ENCODE measurements at places on chromosomes 11 and 22.

GRCh38 chr11:18527512-18527911 is 770 bp upstream of the TSG101 start:
- DNase-seq = peak; percentile 38

DNA sequence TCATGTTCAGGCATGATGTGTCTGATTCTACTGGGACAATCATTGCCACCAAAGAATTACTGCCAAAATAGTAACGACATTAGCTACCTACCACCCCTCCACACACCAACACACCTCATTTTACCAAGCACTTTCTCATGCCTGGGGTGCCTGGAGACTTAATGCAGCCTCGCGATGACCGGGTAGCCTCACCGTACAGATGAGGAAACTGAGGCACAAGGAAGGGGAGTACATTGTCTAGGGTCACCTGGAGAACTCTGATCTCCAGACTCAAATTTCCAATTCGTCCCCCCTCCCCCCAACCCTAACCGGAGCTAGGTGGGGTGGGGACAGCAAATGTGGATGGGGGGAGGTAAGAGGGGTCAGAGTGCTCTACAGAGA is 2.7 kb upstream of the RTN4RL2 start:
- no peak for DNase-seq

DNA sequence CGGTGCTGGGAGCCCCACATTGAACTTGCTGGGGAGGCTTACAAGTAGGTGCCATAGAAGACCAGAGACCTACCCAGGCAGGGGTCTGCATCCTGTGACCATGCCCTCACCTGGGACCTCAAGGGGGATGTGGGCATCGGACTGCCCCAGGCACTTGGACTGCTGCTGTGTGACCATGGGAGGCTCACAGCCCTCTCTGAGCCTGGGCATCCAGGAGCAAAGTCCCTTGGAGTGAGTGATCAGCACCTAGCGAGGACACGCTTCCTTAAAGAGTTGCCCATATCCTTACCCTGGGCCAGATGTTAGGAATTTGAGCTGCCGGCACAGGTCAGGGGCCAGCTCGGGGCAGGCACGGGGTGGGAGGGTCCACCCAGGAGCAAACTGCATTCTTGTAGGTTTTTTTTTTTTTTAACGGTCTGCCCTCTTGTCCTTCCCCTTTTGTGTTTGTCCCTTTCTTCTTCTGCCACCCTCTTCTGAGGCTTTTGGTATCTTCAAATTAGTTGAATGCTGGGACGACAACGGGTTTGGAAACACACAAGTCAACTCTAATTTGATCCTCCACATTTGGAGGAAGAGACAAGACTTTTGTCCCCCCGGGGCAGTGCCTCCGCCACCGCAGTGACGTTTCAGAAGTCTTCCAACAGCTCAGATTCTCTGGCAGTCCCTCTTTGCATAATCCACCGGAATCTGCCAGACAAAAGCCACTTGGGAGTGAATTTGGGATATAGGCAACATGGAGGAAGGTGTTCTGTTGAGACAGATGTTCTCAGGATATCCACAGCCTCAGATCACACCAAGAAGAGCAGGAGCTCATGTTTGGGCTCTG is 46.1 kb upstream of the LINC01488 start:
- no peak for DNase-seq

DNA sequence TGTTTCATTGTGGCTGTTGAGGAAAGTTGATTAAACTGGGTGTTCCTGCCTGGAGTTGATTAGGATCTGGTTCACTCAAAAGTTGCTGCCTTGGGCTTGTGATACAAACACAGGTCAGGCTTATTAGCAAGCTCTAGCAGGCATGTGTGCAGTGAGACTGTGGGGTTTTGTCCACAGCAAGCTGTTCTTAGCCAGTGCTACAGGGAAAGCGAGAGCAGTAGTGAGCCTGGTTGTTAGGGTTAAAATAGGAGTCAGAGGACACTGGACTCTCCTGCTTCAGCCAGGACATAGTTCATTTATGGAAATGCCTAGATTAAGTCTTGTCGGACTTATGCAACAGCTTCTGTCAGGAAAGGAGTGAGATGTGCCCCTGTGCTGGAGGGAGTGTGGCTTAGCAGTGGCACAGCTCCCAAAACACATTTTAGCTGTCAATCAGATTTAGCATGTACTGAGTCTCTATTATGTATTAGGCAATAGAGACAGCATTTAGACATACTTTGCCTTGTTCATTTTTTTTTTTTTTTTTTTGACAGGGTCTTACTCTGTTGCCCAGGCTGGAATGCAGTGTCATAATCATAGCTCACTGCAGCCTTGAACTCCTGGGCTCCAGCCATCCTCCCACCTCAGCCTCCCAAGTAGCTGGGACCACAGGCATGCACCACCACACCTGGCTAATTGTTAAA is 8.7 kb downstream of the SNRPD3 start:
- no peak for DNase-seq

- no peak for DNase-seq
These were observed 9.0 kb downstream of the MTNR1B start for GRCh38 chr11:92978271-92979111.

DNA sequence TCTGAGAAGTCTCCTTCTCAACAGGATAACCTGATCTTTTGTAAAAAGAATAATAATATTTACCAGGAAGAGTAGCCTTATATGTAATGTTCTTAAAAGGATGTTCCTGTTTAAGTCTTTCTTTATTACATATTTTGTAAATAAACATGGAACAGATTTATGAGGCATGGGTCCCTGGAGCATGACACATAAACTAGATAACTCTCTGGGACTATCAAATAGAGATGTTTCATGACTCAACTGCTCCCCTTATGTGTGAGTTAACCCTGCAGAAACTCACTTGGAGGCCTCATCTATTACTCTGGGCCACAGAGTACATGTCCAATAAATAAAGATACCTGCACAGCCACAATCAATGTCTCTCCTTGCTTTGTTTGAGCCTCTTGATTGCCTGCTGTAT is 64.6 kb downstream of the GDPD4 start:
- DNase-seq = no peak

DNA sequence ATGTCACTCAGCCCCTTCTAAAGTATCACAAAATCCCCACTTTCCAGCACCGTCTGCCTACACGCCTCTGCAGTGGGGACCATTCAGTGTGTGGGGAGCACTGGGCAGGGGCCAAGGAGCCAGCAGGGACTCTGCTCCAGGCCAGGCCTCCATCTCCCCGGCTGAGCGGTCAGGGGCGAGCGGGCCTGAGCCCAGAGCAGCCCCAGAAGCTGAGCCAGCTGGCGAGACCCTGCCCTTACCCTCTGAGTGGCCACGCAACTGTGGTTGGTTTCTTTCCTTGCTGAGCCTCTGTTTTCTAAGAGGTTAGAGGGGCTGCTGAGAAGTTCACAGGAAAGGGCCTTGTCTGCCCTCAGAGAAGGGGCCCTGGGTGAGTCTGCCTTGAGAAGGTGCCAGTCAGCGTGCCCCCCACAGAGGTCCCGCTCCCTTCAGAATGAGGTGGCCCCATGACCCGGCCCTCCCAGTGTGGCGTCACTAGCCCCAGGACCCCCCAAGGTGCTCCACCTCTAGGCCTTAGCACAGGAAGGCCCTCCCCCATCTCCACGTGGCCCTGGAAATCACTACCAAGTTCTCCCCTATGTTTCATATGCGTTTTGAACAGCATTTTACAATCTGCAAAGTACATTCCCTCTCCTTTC is 46.9 kb downstream of the WNT11 start:
- DNase-seq = no peak

- no peak for DNase-seq
These were observed 883.3 kb downstream of the NTM start for GRCh38 chr11:132253469-132254264.

DNA sequence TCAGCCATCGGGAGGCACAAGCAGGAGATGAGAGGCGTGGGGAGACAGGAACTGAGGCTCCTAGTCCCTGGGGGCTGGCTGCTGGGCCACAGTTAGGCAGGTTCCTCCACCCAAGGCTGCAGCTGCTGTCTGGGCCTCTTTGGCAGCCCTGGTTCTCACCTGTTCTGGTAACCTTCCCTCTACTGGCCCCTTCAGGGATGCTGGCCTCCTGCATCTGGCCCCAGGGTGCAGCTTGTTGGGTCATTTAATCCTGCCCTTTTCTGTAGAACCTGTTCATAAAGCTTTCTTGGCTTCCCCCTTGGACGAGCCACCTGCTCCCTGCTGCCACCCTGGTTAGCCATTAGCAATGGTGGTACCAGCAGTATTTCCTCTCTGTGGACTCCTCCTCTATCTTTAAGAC is 5.5 kb downstream of the USH1C start:
- no peak for DNase-seq

- DNase-seq = no peak
These were observed 160.2 kb downstream of the LDLRAD3 start for GRCh38 chr11:36103933-36104530.

DNA sequence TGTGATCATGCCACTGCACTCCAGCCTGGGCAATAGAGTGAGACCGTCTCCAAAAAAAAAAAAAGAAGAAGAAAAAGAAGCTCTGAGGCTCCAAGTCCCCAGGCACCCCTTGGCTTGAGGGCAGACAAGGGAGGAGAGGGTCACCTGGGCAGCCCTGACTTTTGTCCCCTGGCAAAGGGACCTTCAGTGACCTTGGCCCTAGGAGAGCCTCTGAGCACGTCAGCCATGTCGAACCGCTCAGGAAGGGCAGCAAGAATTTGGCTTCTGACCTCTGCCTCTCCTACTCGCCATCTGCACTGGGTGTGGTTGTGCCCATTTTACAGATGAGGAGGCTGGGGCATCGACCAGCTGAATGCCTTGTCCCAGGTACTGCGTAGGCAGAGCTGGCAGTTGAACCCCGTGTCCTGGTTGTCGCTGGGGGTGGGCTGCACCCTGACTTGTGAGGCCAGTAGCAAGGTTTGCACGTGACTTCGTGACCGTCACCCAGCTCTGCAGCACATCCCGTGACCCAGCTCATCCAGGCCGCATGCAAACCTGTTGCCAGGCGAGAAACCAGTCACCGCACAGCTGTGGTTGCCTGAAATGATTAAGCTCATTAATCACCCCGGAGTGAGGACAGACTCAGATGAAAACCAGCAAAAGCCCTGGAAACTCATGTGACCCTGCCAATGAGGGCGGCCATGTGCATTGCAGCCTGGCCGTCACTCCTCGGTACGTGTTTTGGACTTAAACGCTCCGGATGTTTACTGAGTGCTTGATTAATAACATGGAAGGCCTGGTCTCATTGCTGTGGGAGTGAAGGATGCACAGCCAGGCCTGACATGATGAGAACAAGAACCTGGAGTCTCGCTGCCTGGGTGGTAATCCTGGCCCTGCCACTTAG is 47.7 kb upstream of the PPP6R3 start:
- peak; percentile 38 for DNase-seq

DNA sequence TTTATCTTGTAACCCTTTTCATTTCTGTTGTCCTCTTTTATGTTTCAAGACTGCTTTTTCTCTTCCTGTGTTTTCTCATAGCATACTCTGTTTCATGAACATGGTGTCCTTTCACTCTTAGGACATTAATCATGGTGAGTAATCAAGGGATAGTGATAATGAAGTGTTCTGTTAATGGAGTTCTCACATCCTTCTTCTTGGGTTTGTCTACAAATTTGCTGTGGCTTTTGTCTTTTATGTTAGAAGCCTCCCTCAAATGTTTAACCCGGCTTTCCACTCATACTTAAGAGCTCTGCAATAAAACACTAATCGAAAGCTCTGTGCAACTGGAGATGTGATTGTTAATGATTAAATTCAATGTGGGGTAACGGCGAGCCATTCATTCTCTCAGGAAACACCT is 593.6 kb downstream of the NELL1 start:
- DNase-seq = no peak

- DNase-seq = no peak
These were observed 69.4 kb downstream of the BUD13 start for GRCh38 chr11:116703421-116703820.

DNA sequence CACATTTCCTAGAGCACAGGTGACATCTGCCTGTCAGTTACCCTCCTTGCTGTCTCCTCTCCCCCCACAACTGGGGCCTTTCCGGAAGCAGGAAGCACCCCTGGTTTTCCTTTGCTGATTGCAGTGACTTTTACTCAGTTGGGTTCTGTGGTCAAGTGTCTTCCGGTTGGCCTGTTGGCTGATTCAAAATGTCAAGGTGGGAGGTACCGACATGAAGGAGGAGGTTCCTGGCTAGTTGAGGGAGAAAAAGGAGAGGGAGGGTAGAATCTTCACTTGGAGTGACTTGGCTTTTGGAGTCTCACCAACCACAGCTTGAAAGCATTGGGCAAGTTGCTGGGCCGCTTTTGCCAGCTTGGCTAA is 9.3 kb upstream of the ADAMTS15 start:
- no peak for DNase-seq

DNA sequence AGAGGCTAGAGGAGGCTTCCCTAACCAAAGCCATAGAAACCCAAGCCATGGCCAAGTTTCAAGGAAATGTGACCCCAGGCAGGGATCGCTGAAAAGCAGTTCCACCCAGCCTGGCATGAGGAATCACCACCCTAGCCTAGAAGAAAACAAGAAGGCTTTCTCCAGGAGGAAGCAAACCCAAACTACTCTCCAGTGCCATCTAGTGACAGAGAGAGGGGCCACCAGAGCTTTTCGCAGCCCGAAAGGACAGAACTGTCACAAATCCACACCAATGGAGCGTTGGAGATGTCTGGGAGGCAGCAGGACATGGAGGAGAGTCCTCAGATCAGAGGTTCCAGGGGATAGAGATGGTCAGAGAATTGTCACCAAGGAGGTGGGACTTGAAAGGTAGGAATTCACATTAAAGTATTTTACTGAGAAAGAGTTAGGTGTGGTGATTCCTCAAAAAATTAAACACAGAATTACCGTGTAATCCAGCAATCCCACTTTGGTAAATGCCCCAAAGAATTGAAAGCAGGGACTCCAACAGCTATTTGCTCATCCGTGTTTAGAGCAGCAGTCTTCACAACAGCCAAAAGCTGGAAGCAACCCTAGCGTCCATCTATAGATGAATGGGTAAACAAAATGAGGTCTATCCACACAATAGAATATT is 67.3 kb upstream of the NUP50 start:
- DNase-seq = peak; percentile 82

DNA sequence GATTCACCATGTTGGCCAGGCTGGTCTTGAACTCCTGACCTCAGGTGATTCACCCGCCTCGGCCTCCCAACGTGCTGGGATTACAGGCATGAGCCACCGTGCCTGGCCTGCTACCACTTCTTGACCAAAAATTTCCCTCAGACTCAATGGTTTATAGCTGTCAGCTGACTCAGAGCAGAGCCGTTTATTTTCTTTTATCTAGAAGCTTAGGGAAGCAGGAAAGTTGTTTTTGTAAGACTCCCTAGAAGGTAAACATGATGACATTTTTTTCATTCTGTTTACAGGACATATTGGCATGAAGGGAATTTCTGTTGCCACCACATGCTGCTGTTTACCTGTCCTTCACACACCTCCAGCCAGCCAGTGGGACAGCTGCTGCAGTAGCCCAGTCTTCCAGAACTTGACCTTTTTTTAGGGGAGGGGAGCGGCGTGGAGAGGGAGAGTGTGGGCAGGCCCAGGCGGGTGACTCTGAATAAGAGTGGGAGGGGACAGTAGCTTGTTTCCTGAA is 56.1 kb upstream of the PTPRJ start:
- DNase-seq = peak; percentile 49

GRCh38 chr22:20091690-20092476 is 11.8 kb downstream of the DGCR8 start:
- no peak for DNase-seq

GRCh38 chr11:67486481-67487195 is 3.8 kb downstream of the AIP start:
- DNase-seq = no peak

All from AG08396 (cell line).